ENCODE measurements at places on chromosomes 16 and 17.

DNA sequence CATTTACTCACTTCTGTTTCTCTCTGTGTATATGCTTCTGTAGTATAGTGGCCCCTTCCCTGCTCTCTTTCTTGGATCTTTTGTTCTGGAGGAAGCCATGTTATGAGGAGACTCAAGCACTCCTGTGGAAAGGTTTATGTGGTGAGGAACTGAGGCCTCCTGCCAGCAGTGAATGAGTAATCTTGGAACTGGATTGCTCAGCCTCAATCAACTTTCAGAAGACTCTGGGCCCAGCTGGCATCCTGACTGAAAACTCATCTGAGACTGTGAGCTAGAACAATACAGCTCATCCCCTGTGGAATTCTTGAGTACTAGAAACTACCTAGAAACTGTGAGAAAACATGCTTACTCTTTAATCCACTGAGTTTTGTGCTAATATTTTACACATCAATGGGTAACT is 133.1 kb upstream of the ZKSCAN2 start:
- no peak for DNase-seq

DNA sequence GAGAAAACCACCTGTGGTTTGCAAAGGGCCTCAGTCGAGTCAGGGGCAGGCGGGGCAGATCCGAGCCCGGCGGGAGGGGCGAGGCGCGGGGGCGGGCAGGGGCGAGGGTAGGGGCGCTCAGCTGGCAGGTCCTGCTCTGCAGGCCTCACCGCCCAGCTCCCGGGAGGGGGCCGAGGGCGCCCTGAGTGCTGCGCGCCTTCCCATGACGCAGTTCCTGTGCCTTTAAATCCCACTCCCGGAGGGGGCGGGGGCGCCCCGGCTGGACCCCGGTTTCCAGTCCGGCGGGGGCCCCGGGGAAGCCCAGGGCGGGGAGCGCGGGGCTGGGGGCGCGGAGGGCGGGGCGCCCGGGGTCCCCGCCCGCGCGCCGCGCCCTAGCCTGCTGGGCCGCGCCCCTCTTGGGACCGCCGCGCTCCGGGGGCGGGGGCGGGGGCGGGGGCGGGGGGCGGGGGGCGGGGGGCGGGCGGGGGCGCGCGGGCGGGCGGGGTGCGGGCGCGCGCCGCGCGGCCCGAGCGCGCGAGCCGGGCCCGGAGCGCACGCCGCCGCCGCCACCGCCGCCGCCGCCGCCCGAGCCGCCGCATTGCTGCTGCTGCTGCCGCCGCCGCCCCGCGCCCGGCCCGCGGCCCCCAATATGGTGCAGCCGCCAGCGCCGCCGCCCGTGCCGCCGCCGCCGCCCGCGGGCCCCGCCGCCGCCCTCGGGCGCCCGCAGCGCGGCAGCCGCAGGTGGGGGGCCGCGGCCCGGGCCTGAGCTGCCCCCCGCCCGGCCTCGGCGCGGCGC is at the start of gene JPH3:
Gene JPH3, plus strand, starts transcription at position 508 of the 775 bp plus-strand sequence. CDS start 639 bp downstream, outside the sequence.
- DNase-seq = no peak

DNA sequence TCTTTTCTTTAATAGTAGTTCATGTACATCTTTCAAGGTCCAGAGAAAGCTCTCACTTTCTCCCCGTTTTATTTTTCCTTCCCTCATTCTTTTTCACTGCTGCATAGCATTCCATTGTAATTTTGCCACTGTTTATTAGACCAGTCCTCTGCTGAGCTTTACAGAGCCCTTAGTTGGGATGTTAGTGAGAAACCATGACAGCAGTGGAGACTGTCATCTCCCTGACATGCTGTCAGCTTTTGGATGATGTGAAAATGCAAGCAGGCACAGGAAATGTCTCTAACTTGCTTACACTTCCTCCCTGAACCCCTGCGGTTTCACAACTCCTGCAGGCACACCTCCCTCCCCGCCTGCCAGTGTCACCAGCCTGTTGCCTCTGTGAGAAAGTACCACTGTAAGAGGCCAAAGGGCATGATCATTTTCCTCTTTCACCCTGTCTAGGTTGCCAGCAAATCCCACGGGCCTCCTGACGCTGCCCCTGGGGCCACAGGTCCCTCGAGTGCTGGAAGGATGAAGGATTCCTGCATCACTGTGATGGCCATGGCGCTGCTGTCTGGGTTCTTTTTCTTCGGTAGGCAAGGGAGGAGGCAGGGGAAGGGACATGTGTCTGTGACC is at the start of gene ITGAL:
Gene ITGAL, plus strand, starts transcription at position 415 of the 615 bp plus-strand sequence. Its CDS starts 96 bp downstream, at position 511.
- DNase-seq = no peak

DNA sequence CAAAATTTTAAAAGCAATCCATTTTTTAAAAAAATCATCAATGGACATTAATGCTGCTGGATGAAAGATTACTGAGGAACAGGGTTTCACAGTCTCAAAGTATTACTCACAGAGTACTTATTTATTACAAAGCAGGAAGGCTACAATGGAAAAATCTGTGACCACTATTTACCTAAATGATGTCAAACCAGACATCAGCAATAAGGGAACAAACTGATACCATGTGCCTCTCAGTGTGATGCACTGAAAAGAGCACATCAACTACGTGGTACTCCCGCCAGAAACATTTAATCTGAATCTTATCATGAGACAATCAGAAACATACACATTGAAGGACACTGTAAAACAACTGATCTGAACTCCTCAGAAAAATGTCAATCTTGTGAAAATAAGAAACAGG is 124.2 kb downstream of the PARN start:
- no peak for DNase-seq

DNA sequence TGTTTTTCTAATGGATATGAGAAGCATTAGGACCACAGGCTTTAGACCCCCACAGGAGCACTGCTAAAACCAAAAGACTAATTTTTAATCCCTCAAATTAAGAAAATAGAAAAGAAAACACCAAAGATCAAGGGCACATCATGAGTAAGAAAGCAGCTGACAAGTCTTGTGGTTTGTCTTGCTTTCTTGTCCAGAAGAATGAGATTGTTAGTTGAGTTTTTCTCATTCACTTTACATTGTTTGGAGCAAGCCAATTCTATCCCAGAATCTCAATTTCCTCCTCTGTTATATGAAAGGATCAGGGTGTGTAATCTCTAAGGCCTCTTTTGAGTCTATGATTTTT is 899.0 kb downstream of the KCNJ2 start:
- no peak for DNase-seq

- DNase-seq = no peak
Measured at GRCh38 chr17:72982680-72983079, 109.8 kb downstream of the SLC39A11 start.

DNA sequence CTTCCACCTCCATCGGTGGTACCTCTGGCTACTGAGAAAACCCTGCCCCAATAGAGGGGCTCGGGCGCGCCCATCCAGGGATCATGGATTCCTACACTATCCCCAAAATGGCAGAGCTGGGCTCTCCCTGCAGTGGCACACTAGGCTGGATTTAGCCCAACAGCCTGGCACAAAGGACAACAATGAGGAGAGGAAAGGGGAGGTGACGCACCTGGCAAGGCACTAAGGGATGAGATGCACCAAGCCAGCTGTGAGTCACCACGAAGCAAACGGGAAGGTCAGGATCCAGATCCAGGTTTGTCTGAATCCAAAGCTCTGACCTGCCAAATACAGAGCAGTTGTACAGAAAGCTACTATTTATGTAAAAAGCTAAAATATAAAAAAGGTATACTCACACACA is 18.1 kb downstream of the UBE2O start:
- no peak for DNase-seq

- DNase-seq = no peak
Measured at GRCh38 chr16:9081158-9081557, 10.3 kb upstream of the HAPSTR1 start.

All from NCI-H2107 (cell line).